ENCODE measurements at places on chromosomes 6 and 20.

- no peak for DNase-seq
These were observed 329.5 kb upstream of the KHDRBS2 start for GRCh38 chr6:62615366-62616015.

- no peak for DNase-seq
These were observed 55.6 kb upstream of the FOXC1 start for GRCh38 chr6:1554141-1554475.

DNA sequence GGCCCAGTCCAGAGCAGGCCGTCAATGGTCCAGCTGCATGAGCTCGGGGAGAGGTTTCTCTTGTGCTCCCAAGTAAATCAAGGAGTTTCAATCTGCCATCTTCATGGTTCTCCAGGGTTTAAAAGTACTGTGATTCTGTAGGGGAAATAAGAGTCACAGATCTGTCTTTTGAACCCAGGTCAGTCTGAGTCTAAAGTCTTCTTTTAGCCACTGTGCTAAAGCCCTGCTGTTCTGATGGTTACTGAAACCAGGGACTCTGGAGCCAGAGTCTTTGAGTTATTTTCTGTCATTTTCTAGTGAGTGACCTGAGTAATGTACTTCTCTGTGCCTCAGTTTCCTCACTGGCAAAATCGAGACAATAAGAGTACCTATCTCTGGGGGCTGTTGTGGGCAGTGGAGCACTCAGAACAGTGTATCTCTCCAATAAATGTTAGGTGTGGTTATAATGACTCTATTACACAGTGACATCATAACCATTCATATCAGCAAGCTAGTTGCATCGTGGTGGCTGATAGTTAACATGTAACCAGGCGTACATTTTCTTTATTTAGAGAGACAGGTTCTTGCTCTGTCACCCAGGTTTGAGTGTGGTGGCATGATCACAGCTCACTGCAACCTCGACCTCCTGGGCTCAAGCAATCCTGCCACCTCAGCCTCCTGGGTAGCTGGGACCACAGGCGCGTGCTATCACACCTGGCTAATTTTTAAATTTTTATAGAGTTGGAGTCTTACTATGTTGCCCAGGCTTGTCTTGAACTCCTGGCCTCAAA lies 74.6 kb upstream of the KCNG1 start:
- no peak for DNase-seq

DNA sequence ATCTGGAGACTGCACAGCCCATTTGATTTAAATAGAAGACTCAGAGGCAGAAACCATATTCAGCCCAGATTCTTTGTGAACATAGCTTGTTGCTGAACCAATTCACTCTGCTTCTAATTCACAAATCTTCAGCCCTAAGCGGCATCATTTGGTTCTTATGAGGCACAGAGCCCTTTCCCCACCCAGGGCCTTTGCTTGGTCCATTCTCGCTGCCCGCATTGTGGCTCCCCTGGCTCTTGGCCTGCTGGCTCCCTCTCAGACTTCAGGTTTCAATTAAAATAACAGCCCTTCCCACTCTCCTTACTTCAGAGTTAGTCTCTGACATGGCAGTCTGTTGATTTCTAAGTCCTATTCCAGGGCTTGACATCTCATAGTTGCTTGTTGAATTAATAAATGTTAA lies 9.4 kb upstream of the TMEM14A start:
- no peak for DNase-seq

GRCh38 chr6:163813979-163814493 lies 399.5 kb downstream of the QKI start:
- no peak for DNase-seq

All from GM04504 (cell line).